Spinal cord (tissue), 10 donors: ENCODE measurements at places on chromosomes 13 and 19. TPM values are rescaled to one million over a fixed set of nuclear protein-coding genes. Genes with fewer than 3 reads are reported as not detected.

- H3K27ac ChIP-seq, result no peak overlapping the region
- H3K27me3 ChIP-seq, result no peaks in the 10 kb centered on the region
- no peak for DNase-seq
- no peaks in the 10 kb centered on the region for H3K4me1 ChIP-seq
- no peaks in the 10 kb centered on the region for H3K36me3 ChIP-seq
Measured at GRCh38 chr13:44068737-44069136, 189.0 kb downstream of the LACC1 start.

- no peak overlapping the region for H3K27ac ChIP-seq
Measured at GRCh38 chr19:15010501-15011300, 31.0 kb upstream of the SLC1A6 start.

DNA sequence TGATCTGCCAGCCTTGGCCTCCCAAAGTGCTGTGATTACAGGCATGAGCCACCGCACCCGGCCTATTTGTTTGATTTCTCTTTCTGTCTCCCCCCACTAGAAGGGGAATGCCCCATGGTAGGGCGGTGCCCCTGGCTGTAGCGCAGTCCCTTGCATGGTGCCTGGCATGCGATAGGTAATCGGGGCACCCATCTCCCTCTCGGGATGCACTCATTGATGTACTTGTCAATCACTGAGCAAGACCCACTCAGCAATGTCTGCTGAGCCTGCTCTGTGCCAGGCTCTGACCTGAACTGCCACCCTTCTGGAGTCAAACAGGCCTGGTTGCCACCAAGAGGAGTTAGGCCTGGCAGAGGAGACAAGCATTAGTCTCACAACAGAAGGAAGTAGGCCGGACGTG is 19.8 kb downstream of the DNM2 start:
- H3K27ac ChIP-seq, result no peak overlapping the region
- H3K27me3 ChIP-seq, result no peaks in the 10 kb centered on the region
- DNase-seq, result no peak

- no peaks in the 10 kb centered on the region for H3K27me3 ChIP-seq
- DNase-seq, result no peak
- H3K27ac ChIP-seq, result no peak overlapping the region
- peaks cover 3% of the 10 kb centered on the region for H3K36me3 ChIP-seq
Measured at GRCh38 chr13:27572234-27572901, 48.0 kb downstream of the LNX2 start.

DNA sequence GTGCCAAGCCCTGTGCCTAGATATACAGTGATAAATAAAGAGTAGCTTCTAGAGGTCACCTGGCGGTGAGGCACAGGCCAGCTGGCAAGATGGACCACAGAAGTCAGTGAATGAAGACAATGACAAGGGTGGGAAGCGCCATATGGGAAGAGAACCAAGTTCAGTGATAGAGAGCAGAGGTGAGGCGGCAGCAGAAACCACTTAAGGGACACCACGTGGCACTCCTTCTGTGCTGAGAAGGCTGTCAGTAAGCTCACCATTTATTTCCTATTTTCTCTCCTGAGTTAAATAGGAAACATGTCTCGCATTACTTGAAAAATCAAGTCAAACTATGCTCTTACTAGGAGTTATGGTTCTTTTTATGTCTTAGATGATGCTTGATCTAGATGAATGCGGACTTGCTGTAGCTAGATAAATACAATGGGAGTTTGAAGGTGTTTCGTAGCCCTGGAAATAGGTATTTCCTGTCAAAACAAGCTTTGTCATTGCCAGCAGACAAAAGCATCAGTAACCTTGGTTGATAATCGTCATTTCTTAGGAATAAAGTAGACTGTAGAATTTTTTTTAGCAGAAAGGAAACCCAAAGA is 17.8 kb downstream of the ALOX5AP start:
- H3K36me3 ChIP-seq, result no peaks in the 10 kb centered on the region
- H3K27me3 ChIP-seq, result peaks cover 2% of the 10 kb centered on the region
- peak; percentile 50 for DNase-seq
- peaks cover 15% of the 10 kb centered on the region for H3K4me1 ChIP-seq

- H3K36me3 ChIP-seq, result peaks cover 10% of the 10 kb centered on the region
- no peak for DNase-seq
- no peak overlapping the region for H3K4me3 ChIP-seq
- H3K27me3 ChIP-seq, result no peaks in the 10 kb centered on the region
- peaks cover 16% of the 10 kb centered on the region for H3K4me1 ChIP-seq
Measured at GRCh38 chr13:110463871-110464510, 97.5 kb downstream of the RAB20 start.

DNA sequence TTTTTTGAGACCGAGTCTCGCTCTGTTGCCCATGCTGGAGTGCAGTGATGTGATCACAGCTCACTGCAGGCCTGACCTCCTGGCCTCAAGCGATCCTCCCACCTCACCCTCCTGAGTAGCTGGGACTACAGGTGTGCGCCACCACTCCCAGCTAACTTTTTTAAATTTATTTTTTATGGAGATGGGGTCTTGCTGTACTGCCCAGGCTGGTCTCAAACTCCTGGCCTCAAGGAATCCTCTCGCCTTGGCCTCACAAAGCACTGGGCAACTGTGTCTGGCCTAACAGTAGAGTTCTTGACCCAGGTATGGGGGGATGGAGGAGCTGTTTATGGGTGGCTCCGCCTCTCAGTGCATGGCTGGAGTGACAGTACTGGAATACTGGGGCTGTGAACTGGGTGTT is 59.6 kb downstream of the SMARCA4 start:
- H3K4me1 ChIP-seq, result no peaks in the 10 kb centered on the region
- no peaks in the 10 kb centered on the region for H3K27me3 ChIP-seq
- H3K36me3 ChIP-seq, result peaks cover 99% of the 10 kb centered on the region
- DNase-seq, result no peak
- H3K27ac ChIP-seq, result no peak overlapping the region
- no peak overlapping the region for H3K4me3 ChIP-seq

DNA sequence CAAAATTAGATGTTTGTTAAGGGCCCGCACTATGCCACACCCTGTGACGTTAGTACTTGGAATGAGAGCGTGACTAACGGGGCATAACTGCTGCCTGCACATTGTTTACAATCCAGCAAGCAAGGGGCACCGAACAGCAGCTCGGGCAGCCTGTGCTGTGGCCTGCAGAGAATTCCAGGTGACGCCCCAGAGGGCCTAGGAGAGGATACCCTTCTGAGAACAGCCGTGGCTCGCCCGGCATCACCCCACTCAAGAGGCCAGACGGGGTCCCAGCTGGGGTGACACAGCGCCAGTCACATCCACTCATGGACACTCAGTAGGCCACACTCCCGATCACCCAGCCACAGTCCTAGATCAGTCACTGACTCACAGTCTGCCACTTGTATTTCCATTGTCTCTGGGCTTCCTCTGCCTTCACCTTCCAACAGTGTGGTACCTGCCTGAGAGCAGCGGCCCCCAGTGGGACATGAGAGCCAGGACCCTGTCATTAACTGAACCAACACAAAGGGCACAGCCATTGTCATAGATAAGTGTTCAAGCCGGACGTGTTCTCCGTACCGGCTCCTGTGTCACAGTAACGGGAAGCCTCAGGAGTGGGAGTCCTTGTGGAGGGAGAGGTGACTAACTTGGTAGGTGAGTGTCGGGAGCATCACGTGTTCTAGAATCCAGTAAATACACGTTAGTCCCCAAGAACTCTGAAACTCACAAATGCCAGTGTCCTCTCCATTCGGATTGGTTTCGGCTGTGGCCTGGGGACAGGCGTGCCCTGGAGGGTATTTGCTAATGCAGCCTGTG is 7.5 kb downstream of the ZNF331 start:
- no peak overlapping the region for H3K27ac ChIP-seq
- peaks cover 27% of the 10 kb centered on the region for H3K36me3 ChIP-seq
- H3K4me3 ChIP-seq, result no peak overlapping the region
- H3K27me3 ChIP-seq, result no peaks in the 10 kb centered on the region
- no peaks in the 10 kb centered on the region for H3K4me1 ChIP-seq

DNA sequence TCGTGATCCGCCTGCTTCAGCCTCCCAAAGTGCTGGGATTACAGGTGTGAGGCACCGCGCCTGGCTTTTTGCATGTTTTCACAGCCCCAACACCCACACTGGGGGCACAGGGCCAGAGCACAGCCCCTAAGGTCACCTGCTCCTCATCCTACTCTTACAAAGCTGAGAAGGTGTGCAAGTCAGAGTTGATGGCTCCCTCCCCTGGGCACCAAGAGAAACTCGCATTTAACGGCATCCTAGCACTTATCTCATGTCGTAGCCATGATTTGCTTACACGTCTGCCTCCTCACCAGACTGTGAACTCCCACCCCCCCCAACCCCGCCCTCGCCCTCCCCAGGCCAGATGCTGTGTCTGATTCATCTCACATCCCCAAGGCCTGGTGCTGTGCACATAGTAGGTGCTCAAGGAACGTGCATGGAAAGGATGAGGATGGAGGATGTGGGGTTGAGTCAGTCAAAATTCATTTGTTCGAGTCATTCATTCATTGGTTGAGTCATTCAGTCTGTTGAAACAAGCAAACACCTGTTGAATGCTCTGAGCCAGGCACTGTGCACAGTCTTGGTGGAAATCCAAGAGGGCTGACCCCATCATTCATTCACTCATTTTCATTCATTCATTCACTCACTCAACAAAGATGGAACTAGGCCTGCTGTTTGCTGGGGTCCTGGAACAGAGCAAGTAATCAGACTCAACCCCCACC is 11.3 kb downstream of the SHANK1 start:
- H3K36me3 ChIP-seq, result peaks cover 69% of the 10 kb centered on the region
- no peak overlapping the region for H3K27ac ChIP-seq
- no peaks in the 10 kb centered on the region for H3K27me3 ChIP-seq
- H3K4me3 ChIP-seq, result no peak overlapping the region
- DNase-seq, result no peak

GRCh38 chr13:74032325-74032724 is 101.9 kb downstream of the KLF12 start:
- H3K27ac ChIP-seq, result no peak overlapping the region
- H3K27me3 ChIP-seq, result no peaks in the 10 kb centered on the region
- DNase-seq, result no peak
- no peak overlapping the region for H3K4me3 ChIP-seq
- no peaks in the 10 kb centered on the region for H3K36me3 ChIP-seq

GRCh38 chr13:44842158-44842557 is 147.1 kb downstream of the NUFIP1 start:
- H3K27me3 ChIP-seq, result no peaks in the 10 kb centered on the region
- H3K27ac ChIP-seq, result no peak overlapping the region
- peaks cover 2% of the 10 kb centered on the region for H3K4me1 ChIP-seq
- no peak overlapping the region for H3K4me3 ChIP-seq

GRCh38 chr19:47699360-47699917 is 13.8 kb upstream of the EHD2 start:
- no peaks in the 10 kb centered on the region for H3K27me3 ChIP-seq
- H3K4me3 ChIP-seq, result no peak overlapping the region
- DNase-seq, result peak; percentile 27
- no peak overlapping the region for H3K27ac ChIP-seq

DNA sequence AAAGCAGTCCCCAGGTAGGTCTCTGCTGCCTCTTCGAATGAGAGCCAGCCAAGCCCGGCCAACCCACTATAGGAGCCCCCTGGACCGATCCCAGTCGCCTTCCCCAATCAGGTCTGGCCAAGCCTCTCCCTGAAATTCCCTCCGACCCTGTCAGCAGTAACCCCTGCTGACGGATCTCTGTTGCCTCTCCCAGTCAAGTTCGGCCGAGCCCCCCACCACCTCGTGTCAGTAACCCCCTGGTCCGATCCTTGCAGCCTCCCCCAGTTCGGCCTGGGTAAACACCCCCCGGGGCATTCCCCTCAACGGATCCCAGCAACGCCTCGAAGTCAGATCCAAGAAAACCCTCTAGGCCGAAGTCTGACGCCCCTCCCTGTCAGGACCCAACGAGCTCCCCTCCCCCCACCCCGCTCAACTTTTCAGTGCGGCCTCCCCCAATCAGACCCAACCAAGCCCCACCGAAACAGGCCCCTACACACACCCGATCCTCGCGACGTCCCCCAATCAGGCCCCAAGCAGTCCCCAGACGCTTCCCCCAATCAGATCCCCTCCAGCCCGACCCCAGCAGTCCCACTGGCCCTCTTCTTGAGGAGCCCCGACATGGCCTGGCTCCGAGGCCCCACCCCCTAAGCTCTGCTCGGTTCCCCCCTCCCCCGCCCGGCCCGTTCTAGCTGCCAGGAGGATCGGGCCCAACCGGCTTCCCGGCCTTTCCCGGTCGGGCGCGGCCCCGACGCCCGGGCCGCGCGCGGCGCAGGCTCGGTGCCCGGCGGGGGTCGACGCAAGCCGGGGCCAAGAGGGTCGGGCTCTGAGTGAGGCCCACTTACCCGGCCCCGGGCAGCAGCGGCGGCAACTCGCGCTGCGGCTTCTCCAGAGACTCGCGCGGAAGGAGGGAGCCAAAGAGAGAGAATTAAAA is 1.8 kb downstream of the TNPO2 start:
- peak overlapping the region; percentile 75 for H3K4me3 ChIP-seq
- no peak for DNase-seq
- peak overlapping the region; percentile 94 for H3K27ac ChIP-seq
- H3K4me1 ChIP-seq, result peaks cover 41% of the 10 kb centered on the region
- H3K36me3 ChIP-seq, result peaks cover 31% of the 10 kb centered on the region

GRCh38 chr19:33005440-33005839 is 33.4 kb downstream of the FAAP24 start:
- H3K27ac ChIP-seq, result no peak overlapping the region
- no peak for DNase-seq
- peaks cover 9% of the 10 kb centered on the region for H3K36me3 ChIP-seq
- H3K4me3 ChIP-seq, result no peak overlapping the region
- peaks cover 11% of the 10 kb centered on the region for H3K4me1 ChIP-seq

DNA sequence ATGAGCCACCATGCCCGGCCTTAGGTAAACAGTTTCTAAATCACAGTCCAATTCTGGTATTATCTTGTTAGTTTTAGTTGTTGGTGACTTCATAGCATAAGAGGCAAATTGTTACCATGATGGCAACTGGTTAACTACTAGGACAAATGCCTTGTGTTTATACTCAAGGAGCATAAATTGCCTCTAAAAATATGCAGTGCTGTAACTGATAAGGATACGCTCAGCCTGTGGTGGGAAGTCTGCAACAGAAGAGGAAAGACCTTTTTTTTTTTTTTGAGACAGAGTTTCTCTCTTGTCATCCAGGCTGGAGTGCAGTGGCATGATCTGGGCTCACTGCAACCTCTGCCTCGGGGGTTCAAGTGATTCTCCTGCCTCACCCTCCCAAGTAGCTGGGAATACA is 311.9 kb upstream of the ARGLU1 start:
- H3K4me3 ChIP-seq, result no peak overlapping the region
- no peak for DNase-seq
- H3K4me1 ChIP-seq, result peaks cover 5% of the 10 kb centered on the region

DNA sequence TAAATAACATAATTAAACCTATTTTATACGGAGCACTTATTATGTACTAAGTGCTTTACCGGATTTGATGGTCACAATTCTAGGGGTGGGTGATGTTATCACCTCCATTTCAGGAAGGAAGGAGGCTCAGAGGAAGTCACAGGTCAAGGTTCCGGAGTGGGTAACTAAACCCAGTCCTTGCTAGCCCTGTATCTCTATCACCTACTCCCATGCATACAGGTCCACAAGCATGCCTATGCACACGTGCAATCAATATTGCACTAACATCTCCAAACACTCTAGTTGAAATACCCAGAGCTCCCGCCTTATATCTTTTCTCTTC is 17.8 kb upstream of the FOSB start:
- DNase-seq, result no peak
- peaks cover 11% of the 10 kb centered on the region for H3K4me1 ChIP-seq
- H3K36me3 ChIP-seq, result no peaks in the 10 kb centered on the region
- peak overlapping the region; percentile 59 for H3K4me3 ChIP-seq
- H3K27ac ChIP-seq, result peak overlapping the region; percentile 71

RAB20 gene
- 8.3 TPM for total RNA-seq

BRCA2 gene
- 4.6 TPM for total RNA-seq

CFAP97D2 gene
- 0.22 TPM for total RNA-seq

NOVA2 gene
- total RNA-seq, result 5.7 TPM

MBD3L5 gene
- not detected for total RNA-seq

TMEM205 gene
- 161 TPM for total RNA-seq

C13orf42 gene
- total RNA-seq, result 0.06 TPM

FFAR1 gene
- total RNA-seq, result 0.06 TPM

SERTAD3 gene
- total RNA-seq, result 15.9 TPM
